ENCODE measurements at places on chromosomes 7 and 10.

DNA sequence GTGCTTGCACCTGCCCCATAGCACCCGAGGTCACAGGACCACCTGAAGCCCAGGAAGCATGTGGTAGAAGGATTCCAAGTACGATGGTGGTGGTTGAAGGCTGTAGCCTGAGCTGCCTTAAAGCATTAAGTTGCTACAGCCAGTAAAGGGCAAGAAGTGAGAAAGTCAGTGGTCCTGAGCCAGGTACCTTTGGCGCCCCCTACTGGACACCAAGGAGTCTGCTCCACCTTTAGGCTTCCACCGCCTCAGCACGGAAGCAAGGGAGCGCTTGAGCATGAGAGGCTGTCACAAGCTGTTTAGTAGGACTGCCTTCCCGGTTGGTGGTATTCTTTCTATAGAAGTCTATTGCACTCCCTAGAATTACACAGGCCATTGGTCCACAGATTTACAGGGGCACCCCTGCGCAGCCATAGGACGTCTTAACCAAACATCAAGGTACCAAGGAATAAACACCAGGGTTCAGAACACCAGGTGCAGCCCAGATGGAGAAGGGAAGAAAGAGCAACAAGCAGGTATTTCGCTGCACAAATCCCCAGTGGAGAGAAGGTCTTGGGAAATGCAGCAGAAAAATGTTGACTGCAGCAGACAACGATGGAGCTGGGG lies 2.2 kb downstream of the CRTAC1 start:
- peak; percentile 8 for DNase-seq

DNA sequence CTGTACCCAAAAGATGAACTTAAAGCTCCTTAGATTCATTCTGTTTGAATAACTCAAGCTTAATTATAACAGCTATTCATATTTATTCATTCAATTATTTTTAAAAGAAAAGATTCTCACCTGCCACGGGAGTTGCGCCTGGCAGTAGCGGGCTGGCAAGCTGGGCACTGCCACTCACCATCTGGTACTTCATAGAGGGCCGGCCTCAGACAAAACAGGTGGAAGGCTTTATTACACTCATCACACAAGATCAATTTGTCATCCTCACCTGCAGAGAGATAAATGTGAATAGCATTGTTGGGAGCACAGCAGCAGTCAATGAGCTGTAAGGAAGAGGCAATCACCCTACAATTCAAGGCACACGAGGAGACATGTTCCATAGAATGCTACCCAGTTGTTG lies 15.8 kb downstream of the FZD9 start:
- DNase-seq, result no peak

DNA sequence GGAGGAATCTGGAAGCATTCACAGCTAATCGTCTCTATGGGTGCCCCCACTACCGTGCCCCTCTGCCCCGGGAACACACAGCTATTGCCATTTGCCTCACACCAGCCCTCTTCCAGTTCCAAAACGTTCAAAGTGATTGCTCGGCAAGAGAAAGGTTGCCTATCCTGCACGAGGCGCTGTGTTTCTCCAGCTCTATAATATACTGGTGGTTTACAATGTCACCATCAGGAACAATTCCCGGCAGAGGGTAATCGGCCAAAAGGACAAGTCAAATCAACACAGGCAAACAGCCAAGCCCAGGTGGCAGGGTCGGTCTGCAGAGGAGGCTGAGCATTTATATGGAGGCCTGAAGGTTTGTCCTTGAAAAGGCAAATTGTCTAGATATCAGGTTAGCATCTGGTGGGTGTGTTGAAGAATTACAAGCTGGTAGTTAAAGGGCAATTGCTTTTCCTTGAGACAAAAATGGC lies 29.2 kb upstream of the TNS3 start:
- DNase-seq, result no peak

GRCh38 chr7:63998549-63998948 lies at the start of gene ZNF722:
ZNF722 (plus strand) TSS chr7:63998849; CDS start chr7:63998962, 113 bp downstream.
- no peak for DNase-seq

- no peak for DNase-seq
Observed at GRCh38 chr7:115368998-115369397, 447.1 kb downstream of the MDFIC start.

DNA sequence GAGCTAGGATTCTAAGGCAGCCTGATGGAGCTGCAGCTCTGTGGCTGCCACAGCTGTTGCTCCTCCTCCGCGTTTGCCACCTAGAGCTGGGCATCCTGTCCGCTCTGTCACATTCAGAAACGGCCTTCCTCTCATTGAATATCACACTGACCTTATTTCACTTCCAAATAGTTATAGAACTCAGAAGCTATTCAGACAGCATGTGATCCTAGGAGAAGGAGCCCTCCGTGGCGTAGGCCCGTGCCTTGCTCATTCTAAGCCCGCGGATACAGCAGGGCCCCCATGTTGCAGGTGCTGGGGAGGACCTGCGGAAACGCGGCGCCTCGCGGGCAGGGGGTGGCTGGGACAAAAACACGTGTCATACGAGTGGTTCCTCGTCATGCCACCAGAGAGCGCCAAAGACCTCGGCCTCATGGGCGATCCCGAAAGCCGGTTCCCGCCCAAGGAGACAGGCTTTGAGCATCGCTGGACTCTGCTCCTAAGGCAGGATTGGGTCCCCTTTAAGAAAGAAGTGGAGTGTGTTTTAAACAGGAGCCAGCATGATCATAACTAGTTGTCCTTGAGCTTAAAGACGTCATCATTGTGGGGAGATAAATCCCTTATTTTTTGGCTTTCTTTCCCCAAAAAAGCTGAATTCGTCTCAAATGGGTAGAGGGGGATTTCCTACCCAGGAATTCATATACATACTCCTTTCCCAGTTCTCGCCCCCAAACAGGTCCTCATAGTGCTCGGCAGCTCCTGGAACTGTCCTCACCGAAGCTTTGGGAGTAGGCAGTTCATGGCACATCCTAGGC lies 17.9 kb upstream of the FIGNL1 start:
- DNase-seq, result peak; percentile 74

- DNase-seq, result no peak
Observed at GRCh38 chr7:157389951-157390730, 53.3 kb downstream of the DNAJB6 start.

DNA sequence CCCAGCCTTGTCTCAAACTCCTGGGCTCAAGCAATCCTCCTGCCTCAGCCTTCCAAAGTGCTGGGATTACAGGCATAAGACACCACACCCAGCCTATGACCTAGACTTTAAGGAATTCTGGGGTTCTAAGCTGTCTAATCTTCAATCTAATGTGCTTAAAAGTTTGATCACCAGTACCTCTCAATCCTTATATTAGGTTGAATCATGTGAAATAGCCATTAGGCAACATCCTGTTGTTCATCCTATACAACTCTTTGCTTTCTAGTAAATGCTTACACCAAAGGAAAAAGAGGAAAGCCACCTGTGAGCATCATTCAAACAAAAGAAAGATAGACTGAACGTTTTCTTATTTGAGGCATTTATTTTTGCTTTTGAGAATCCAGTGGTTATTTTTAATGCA lies 56.0 kb downstream of the ATOH7 start:
- DNase-seq, result no peak

DNA sequence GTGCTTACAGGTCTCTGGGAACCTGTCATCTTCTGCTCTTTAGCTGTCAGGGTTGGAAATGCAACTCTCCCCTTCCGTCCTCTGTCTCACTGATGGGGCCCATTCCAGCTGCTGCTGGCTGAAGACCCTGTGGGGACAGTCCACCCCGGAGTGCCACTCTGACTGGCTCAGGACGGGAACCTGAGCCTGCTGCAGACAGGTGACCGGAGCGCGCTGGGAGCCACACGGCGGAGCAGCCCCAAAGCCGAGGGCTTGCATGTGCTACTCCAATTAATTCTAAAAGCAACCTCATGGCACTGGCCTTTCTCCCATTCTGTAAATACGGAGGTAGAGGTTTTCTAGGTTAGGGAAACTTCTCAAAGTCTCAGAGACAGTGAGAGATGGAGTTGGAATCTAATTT lies 223.5 kb upstream of the PITRM1 start:
- DNase-seq, result no peak

DNA sequence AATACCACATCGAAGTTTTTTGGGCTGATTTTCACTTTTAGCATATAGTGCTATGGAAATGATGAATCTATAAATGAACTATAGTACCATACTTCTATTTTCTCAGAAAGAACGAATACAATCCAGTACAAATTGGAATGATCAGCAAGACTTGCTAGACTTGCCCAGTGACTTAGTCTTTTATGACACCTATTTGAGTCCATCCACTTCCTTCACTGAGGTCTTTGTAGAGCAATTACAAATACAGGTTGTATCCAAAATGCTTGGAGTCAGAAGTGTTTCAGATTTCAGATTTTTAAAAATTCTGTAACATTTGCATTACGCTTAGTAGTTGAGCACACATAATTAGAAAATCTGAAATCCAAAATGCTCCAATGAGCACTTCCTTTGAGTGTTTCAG lies 104.3 kb downstream of the NRBF2 start:
- no peak for DNase-seq

- no peak for DNase-seq
Observed at GRCh38 chr7:106818736-106819135, 46.3 kb upstream of the PIK3CG start.

- no peak for DNase-seq
Observed at GRCh38 chr7:34385384-34385783, 272.6 kb upstream of the NPSR1 start.

DNA sequence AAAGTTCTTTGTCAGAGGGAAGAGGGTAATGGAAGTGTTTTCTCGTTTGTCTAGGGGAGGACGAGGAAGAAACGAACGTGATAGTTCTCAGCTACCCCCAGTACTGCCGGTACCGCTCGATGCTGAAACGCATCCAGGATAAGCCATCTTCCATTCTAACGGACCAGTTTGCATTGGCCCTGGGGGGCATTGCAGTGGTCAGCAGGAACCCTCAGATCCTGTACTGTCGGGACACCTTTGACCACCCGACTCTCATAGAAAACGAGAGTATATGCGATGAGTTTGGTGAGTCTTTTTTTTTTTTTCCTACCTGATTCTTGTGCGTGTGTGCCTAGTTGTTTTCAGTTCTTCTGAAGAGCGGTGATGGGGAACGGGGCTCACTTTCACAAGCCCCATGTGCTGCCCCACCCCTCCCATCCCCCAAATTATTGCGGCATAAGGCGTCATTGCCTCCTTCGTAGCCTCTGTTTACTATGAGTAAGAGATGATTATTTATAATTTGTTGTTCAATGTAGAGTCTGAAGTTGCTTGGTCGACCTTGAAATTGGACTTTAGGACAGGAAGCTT lies 98.6 kb downstream of the ARID5B start:
- DNase-seq, result no peak

DNA sequence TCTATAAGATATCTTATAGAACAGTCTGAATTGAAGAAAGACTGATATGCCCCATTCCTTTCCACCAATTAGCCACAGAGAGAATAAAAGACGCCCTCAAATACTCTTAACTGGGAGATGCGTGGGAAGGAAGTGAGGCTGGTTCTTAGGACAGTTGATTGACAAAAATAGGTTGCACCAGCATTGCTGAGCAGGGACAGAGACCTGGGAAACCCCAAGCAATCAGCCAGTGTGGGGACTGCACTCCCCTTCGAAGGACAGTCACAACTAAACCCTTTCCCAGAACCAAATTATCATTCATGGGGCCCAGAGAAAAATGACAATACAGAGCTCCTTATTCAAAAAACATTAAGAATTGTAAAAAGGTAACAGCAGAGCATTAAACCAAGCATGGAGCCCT lies 196.9 kb upstream of the GHITM start:
- DNase-seq, result no peak

DNA sequence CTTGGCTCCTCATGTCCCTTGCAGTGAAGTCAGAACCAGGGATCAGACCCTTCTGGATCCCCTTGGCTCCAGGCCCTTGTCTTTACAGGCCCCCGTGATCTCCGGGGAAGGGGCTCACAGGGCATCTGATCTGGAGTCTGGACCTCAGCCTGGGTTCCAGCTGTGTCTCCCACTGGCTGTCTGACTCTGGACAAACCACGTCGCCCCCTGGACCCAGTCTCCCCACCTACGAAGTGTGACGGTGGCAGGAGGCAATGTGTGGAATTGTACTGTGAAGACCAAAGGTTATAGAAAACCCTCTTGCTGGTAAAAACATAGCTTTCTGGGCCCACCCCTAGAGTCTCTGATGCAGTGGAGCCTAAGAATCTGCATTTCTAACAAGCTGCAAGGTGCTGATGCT lies 15.5 kb upstream of the C10orf71 start:
- DNase-seq, result no peak

DNA sequence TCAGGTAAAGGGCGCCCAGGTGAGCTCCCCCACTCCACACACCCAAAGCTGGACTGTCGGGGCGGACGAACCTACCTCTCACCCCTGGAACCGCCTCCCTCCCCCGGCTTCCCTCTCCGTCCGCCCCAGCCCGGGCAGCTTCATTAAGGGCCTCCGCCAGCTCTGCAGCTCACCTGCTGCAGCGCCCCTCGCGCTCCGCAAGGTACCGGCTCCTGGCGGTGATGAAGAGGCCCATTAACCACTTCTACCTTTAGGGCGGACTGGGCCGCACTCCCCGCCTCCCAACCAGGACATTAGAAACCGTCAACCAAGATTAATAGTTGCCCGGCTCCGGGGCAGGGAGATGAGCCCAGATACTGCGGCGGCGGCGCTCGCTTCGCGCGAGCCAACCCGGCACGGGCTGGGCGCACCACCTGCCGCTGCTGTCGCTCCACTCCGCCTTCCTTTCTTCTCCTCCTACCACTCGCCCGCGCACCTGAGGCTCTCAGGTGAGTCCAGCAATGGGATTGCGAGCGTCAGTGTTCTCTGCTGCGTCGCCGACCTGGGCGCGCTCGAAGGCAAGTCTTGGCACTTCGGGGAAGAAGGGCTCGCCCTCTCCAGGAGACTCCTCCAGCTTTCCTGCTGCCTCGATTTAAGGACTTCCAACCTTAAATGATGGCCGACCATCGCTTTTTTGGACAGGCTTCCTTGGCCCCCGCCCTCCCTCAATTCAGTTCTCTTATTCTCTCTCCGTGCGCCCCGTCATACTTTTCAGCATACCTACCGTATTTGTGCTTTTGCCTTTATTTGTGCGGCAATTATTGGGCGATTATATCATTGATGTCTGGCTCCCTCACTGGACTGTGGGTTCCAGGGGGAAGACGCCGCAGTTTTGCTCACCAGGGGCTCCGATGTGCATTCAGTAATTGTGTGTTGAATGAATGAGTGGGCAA lies 13.6 kb upstream of the KAZALD1 start:
- no peak for DNase-seq

DNA sequence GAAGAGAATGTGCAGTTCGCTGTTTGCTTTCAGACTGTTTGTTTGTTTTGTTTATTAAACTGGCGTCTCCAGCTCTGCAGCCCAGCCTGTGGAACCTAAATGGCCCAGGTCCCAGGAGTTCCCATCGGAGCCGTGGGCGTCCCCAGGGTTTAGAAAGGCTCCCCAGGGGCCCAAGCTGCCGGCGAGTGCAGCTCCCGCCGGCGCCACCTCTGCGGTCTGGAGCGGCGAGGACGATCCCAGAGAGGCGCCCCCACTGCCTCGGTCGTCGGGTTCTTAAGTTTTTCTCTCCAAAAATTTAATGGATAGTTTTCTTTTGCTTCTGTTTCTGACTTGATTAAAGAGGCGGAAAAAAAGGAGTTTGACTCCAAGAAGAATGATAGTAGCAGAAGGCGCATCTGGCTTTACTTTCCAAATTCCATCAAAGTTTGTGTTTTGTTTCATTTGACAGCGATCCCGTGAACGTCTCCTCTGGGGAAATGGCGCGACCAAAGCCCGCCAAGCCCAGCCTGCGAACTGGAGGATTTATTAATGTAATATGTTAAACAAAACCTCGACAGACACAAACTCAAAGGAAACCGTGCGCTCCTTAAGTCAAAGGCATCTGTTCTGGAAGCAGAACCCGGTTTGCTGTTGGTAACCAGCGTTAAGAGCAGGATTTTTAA lies 718 bp upstream of the FZD1 start:
- no peak for DNase-seq

GRCh38 chr10:36538953-36539586 lies 586.3 kb upstream of the ANKRD30A start:
- no peak for DNase-seq

GRCh38 chr7:37385787-37386186 lies 62.9 kb downstream of the ELMO1 start:
- DNase-seq, result no peak

All from stimulated activated CD4-positive, alpha-beta T cell treated with anti-CD3 and anti-CD28 coated beads, Interleukin-15, amount 100 ng/mL, for 1 hour (primary cell).